ENCODE measurements at places on chromosomes 4 and X. TPM values are rescaled to one million over a fixed set of nuclear protein-coding genes. Genes with fewer than 3 reads are reported as not detected.

Gene UCHL1
- not detected for total RNA-seq

Gene XAGE2
- total RNA-seq: not detected

Gene PPP1R2C
- total RNA-seq: 32.2 TPM

Gene BANK1
- 1.5 TPM for total RNA-seq

Gene BCLAF3
- total RNA-seq: 10.2 TPM

Gene BTC
- not detected for total RNA-seq

Gene TTC29
- not detected for total RNA-seq

Gene KIT
- 0.49 TPM for total RNA-seq

Gene SMR3B
- not detected for total RNA-seq

Gene N4BP2
- total RNA-seq: 21.4 TPM

Gene TNIP3
- total RNA-seq: 1.3 TPM

Gene OPHN1
- total RNA-seq: 0.15 TPM

Gene CCNB3
- total RNA-seq: 0.07 TPM

GRCh38 chr4:161132715-161133425 lies 1030.9 kb downstream of the FSTL5 start:
- no peak overlapping the region for H3K4me3 ChIP-seq
- no peaks in the 10 kb centered on the region for H3K36me3 ChIP-seq
- H3K27ac ChIP-seq: no peak overlapping the region
- no peak for DNase-seq
- no peaks in the 10 kb centered on the region for H3K27me3 ChIP-seq
- H3K4me1 ChIP-seq: no peaks in the 10 kb centered on the region

- no peak overlapping the region for H3K4me3 ChIP-seq
- DNase-seq: no peak
- H3K27me3 ChIP-seq: peaks cover 1% of the 10 kb centered on the region
- no peaks in the 10 kb centered on the region for H3K4me1 ChIP-seq
These were observed 85.1 kb downstream of the APBB2 start for GRCh38 chr4:41129128-41129754.

DNA sequence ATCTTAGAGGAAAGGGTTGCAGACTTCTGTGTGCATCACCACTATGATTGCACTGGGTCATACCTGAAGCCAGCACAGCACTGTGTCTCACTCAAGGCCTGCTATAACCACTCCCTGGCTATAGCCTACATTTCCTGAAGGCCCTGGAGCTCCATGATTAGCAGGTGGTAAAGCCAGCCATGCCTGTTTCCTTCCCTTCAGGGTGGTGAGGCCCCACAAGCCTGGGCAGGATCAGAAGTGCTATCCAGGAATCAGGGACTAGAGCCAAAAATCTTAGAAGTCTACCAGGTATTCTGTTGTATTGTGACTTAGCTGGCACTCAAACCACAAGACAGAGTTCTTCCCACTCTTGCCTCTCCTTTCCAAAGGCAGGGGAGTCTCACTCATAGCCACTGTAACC lies 734.6 kb downstream of the GLUD2 start:
- DNase-seq: no peak
- H3K27me3 ChIP-seq: no peaks in the 10 kb centered on the region
- H3K36me3 ChIP-seq: no peaks in the 10 kb centered on the region

DNA sequence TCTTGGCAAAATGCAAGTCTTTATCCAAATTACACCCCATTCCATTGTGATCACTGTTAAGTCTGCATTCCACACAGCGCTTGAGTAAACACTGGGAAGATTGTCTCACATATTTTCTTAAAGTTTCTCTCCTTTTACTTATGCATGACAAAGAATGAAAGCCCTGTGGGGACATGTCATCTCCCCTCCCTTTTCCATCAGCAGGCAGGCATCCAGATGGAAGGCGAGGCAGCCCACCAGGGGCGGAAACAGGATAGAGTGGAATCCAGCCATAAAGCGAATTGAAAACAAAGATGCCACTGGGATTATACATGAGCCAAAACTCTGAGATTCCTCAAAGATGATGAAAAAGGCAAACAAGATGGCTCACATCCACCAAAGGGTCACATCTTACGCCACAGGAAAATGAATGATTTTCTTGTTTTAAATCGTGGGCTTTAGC lies 78.2 kb downstream of the AFAP1 start:
- DNase-seq: no peak
- H3K27me3 ChIP-seq: no peaks in the 10 kb centered on the region
- peaks cover 5% of the 10 kb centered on the region for H3K4me1 ChIP-seq
- H3K4me3 ChIP-seq: no peak overlapping the region

- no peak overlapping the region for H3K4me3 ChIP-seq
- H3K27me3 ChIP-seq: no peaks in the 10 kb centered on the region
- no peak for DNase-seq
- peaks cover 9% of the 10 kb centered on the region for H3K4me1 ChIP-seq
- no peaks in the 10 kb centered on the region for H3K36me3 ChIP-seq
These were observed 115.1 kb downstream of the FRYL start for GRCh38 chr4:48664938-48665337.

DNA sequence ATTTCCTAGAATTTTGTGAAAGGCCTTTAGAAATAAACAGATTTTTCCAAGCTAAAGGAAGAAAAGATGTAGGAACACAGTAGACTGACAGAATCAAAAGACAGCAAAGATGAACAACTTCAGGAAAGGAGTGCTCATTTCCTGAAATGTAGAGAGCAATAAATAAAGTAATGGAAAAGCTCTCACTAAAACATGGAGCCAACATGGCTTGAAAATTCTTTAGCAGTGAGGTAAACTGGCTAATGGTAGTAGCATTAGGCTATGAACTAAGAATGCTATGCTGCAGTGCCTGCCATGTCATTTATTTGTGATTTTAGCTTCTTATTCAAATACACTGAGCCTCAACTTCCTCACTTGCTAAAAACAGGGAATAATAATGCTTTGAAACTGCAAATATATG lies 108.7 kb downstream of the IQCM start:
- no peaks in the 10 kb centered on the region for H3K27me3 ChIP-seq
- H3K27ac ChIP-seq: no peak overlapping the region
- H3K36me3 ChIP-seq: no peaks in the 10 kb centered on the region
- no peaks in the 10 kb centered on the region for H3K4me1 ChIP-seq

DNA sequence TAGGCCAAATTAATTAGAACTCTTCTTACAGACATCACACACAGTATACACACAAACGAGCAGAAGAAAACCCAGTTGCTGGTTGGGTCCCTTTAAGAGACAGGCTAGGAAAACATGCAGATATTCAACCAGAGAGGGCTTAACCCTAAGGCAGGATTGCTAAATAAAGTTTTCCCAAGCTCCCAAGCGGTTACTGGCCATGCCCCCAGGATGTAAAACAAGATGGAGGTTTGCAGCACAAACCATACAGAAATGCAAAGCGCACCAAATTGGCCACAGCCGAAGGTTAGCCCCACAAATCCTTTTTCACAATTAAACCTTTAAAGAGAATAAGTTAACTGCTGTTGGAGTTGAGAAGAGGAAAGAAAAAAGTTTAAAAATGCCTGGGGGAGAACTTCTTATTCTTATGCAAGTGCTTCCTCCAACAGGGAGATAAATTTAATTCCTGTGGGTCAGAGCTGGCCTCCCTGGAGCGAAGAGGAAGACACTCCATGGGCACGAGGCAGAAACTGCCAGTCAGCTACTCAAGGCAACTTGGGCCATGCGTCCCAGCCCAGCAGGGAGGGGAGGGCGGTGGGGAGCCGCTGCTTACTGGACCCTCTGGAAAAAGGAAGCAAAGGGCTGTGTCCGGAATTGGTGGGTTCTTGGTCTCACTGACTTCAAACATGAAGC lies 167.6 kb upstream of the ARSJ start:
- H3K4me1 ChIP-seq: no peaks in the 10 kb centered on the region
- H3K27me3 ChIP-seq: no peaks in the 10 kb centered on the region
- H3K4me3 ChIP-seq: no peak overlapping the region
- no peaks in the 10 kb centered on the region for H3K36me3 ChIP-seq

DNA sequence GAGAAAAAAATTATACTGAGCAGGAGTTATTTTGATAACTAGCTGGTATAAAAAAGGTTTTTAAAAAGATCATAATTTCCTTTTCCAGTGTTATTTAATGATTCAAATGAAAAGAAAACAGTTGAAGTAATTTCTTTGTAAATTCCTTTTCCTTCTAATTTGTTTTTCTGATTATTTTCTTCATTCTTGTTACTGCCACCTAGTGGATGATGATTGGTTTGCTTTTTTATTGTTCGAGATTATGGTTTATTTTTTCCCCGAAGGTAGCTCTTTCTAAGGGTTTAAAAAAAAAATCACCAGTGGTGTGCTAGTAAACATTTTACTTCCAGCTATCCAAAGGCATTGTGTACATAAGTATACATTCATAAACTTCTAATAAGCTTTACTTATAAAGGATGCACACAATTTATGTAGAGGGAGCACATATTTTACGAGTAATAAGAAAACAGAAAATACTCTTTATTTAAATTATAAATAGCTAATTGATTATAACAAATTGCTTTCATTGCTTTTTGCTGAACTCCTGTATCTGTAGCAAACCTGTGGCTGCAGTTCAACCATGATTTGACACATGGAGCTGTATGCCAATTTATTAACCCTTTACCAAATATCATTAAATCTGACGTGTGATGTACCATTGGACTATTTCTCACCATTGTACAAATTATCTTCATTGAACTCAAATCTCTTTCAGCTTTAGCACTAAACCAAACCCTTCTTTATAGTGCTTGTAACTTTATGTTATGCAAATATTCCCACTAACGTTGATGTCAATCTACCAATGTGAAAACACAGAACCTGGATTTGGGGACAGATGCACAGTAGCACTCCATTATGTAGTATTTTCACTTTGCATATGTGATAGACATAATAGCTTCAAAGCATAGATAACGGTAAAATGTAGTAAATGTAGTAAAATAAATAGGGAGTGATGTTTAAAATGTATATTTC lies 97.8 kb upstream of the ANK2 start:
- H3K27me3 ChIP-seq: no peaks in the 10 kb centered on the region
- no peaks in the 10 kb centered on the region for H3K36me3 ChIP-seq
- H3K4me1 ChIP-seq: no peaks in the 10 kb centered on the region
- H3K27ac ChIP-seq: no peak overlapping the region
- no peak for DNase-seq
- H3K4me3 ChIP-seq: no peak overlapping the region

GRCh38 chrX:10166248-10166716 lies 9.5 kb downstream of the CLCN4 start:
- H3K36me3 ChIP-seq: no peaks in the 10 kb centered on the region
- H3K27ac ChIP-seq: no peak overlapping the region
- no peak for DNase-seq
- H3K4me3 ChIP-seq: no peak overlapping the region
- H3K27me3 ChIP-seq: no peaks in the 10 kb centered on the region
- peaks cover 3% of the 10 kb centered on the region for H3K4me1 ChIP-seq

DNA sequence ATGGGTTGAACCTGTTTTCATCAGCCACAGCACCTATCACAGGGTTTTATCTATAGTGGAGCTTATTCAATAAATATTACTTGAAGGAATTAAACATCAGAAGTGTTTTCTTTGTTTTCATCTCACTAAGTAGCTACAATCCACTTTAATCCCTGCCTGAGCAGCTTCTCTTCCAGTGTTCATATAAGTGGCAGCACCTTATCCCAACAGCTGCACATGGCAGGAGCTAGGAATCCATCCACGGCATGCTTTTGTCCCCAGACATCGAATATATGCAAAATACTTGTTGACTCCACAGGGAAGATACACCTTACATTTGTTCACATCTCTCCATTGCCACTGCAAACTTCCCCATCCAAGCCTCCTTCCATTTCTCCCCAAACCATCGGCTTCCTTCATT lies 549.8 kb upstream of the FAM241A start:
- H3K27ac ChIP-seq: no peak overlapping the region
- H3K36me3 ChIP-seq: no peaks in the 10 kb centered on the region
- DNase-seq: no peak
- H3K27me3 ChIP-seq: no peaks in the 10 kb centered on the region
- H3K4me3 ChIP-seq: no peak overlapping the region

GRCh38 chrX:138683600-138683999 lies 27.9 kb downstream of the FGF13 start:
- no peaks in the 10 kb centered on the region for H3K4me1 ChIP-seq
- H3K27me3 ChIP-seq: no peaks in the 10 kb centered on the region
- no peak for DNase-seq
- no peak overlapping the region for H3K27ac ChIP-seq
- H3K36me3 ChIP-seq: no peaks in the 10 kb centered on the region
- H3K4me3 ChIP-seq: no peak overlapping the region

- H3K27ac ChIP-seq: no peak overlapping the region
- no peaks in the 10 kb centered on the region for H3K4me1 ChIP-seq
- H3K27me3 ChIP-seq: peaks cover 15% of the 10 kb centered on the region
- DNase-seq: no peak
These were observed 10.5 kb upstream of the GNPDA2 start for GRCh38 chr4:44736900-44737299.

All from CD4-positive, CD25-positive, alpha-beta regulatory T cell (primary cell).